HEK293T (cell line): ENCODE measurements at places on chromosomes 6 and 20.

GRCh38 chr20:32201977-32202363, 5.6 kb downstream of the PLAGL2 start:
- DNase-seq = no peak

DNA sequence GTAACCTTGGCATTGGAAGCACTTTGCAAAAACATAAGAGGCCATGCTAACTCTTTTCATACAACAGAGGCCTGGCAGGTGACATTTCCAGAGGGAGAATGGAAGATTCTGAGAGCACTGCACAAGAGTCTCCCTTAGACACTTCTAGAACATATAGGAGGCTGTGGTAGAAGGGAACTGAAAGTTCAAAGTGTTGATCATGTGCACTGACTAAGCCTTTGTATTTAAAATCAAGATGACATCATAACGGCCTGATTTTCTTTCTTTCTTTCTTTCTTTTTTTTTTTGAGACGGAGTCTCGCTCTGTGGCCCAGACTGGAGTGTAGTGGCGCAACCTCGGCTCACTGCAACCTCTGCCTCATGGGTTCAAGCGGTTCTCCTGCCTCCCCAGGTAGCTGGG, 26.8 kb upstream of the DNAAF9 start:
- DNase-seq = no peak

GRCh38 chr6:5632348-5632935, 371.1 kb downstream of the FARS2 start:
- DNase-seq = no peak

GRCh38 chr20:61942526-61942925, 123.2 kb downstream of the TAF4 start:
- no peak for DNase-seq
